COLO829 (cell line): ENCODE measurements at places on chromosomes 5 and 9.

DNA sequence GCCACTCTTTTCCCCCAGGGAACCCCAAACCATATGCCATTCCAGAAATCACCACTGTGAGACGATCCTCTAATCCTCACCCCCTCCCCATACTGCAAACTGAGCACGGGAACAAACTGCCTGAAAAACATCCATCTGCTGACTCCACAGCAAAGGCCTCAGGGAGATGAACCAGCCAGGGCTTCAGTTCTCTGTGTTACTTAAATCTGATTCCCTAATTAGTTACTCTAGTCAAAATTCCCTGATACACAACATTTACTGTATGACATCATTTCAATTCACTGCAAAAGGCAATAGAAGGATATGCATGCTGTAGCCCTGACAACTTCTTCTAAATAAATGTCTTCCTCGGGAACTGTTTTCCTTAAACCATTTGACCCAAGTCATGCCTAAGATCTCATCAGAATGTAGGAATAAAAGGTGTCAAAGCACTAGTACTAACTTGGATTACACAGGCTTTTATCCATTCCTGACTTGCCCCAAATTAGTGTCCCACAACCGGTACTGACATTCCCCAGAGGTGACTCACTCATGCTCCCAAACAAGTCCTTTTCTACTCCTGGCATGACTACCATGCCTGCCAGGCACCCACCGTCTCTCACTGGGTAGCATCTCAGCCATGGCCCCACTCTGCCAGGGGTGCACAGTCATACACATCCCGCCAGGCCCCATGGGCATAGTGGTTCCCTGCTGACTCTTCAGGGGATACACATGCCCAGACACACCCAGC is 35.0 kb downstream of the MTX3 start:
- peak; percentile 45 for DNase-seq

- no peak for DNase-seq
These were observed 26.5 kb downstream of the CEP72 start for GRCh38 chr5:638501-639252.

- peak; percentile 87 for DNase-seq
These were observed 2.8 kb upstream of the CCIN start for GRCh38 chr9:36166168-36166927.

GRCh38 chr9:113590991-113591898 is 127.7 kb downstream of the RGS3 start:
- peak; percentile 86 for DNase-seq

GRCh38 chr5:147223343-147223742 is 11.5 kb upstream of the STK32A start:
- peak; percentile 15 for DNase-seq

DNA sequence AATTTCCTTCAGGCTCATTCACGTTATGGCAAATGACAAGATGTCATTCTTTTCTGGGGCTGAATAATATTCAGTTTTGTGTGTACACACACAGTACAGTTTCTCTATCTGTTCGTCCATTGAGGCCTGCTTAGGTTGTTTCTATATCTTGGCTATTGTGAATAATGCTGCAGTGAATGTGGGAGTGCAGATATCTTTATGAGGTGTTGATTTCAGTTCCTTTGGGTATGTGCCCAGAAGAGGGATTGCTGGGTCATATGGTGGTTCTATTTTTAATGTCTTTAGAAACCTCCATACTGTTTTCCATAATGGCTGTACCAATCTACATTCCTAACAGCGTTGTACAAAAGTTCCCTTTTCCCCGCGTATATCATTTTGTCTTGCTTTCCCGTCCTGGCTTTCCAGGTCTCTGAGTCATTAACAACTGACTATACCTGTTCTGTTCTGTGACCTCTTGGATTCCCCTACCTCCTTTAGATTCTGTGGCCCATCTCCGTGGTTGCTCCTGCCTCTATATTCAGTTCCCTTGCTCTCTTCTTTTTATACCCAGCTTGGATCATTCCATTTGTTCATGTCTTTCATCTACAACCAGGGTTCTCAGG is 6.8 kb downstream of the SNX30 start:
- DNase-seq: no peak

DNA sequence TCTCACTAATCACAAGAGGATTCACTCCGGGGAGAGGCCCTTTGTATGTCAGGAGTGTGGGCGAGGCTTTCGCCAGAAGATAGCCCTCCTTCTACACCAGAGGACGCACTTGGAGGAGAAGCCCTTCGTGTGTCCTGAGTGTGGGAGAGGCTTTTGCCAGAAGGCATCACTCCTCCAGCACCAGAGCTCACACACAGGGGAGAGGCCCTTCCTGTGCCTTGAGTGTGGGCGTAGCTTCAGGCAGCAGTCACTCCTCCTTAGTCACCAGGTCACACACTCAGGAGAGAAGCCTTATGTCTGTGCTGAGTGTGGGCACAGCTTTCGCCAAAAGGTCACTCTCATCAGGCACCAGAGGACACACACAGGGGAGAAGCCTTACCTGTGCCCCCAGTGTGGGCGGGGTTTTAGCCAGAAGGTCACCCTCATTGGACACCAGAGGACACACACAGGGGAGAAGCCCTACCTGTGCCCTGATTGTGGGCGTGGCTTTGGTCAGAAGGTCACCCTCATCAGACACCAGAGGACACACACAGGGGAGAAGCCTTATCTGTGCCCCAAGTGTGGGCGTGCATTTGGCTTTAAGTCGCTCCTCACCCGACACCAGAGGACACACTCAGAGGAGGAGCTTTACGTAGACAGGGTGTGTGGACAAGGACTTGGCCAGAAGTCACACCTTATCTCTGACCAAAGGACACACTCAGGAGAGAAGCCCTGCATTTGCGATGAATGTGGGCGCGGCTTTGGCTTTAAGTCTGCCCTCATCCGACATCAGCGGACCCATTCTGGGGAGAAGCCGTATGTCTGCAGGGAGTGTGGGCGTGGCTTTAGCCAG is 27.8 kb downstream of the NUTM2F start:
- no peak for DNase-seq

DNA sequence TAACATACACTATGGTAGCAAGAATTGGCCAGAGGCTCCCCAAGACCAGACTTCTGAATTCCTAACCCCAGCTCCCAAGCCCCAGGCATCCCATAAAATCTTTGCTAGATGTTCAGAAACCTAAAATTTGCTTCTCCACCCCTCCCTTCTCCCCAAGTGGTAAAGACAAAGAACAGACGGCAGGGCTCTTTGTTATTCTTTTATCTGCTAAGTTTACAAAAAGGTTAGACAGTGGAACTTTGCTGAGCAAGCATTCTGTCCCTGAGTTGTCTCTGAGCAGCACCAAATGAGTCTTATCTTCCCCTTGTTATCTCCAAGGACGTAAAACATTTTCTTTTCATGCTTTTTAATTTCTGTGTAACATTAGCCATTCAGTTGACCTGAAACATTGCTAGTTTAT is 30.2 kb downstream of the TJP2 start:
- no peak for DNase-seq

DNA sequence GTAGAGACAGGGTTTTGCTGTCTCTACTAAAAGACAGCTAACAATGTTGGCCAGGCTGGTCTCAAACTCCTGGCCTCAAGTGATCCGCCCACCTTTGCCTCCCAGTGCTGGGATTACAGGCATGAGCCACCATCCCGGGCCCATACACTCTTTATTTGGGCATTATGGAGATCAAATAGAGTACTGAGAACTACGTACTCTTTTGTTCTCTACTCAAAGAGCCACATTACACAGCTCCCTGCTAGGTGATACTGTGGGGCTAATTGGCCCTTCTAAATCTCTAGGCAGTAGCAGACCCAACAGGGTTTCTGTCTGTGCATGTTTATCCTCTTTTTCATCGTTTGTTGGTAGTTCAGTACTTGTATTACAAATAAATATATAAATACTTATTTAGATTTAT is 16.1 kb downstream of the CKMT2 start:
- DNase-seq: no peak
